GM20000 (cell line): ENCODE measurements at places on chromosomes 13 and 19.

DNA sequence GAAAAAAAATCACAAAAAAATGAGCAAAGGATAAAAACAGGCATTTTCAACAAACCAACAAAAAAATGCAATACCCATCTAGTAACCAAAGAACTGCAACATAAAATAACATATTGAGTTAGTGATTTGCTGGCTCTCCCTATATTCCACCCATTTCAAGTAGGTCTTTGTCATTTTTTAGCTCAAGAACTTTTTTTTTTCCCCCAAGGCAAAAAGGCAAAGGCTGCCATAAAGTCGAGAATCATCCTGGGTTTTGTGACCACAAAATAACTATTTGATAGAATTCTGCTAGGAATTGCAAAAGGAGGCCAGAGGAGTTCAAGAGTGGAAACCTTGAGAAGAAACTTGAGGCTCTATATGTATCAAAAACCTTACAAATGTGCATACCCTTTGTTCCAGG is 5.5 kb downstream of the SAFB2 start:
- DNase-seq: no peak

DNA sequence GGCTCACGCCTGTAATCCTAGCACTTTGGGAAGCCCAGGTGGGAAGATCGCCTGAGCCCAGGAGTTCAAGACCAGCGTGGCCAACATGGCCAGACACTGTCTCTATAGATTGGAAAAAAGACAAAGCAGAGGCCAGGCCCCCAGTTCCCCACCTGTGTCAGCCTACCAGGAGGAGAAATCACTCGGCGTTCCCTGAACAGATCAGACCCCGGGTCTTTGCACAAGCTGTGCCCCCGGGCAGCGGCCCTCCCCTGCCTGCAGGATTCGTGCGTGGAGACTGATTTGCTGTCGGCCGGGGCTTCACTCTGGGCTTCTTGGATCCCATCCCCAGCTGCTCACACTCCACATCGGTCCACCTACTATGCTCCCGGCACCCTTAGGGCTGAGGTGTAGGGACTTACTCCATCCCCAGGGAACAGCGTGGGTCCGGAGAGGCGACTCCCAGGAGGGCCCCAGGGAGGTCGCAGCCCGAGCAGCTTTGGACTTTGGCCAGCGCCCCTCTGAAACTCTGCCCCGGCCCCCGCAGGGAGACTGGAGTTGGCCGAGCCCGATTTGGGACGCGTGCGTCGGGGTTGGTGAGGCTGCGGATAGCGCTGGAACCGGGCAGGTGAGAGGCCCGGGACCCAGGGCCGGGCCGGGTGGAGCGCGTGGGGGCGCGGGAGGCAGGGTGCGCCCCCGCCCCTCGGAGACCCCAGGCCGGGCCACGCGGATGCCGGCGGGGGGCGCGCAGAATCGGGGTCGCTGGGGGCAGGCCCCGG is 515 bp upstream of the EFNA2 start:
- DNase-seq: peak; percentile 63

DNA sequence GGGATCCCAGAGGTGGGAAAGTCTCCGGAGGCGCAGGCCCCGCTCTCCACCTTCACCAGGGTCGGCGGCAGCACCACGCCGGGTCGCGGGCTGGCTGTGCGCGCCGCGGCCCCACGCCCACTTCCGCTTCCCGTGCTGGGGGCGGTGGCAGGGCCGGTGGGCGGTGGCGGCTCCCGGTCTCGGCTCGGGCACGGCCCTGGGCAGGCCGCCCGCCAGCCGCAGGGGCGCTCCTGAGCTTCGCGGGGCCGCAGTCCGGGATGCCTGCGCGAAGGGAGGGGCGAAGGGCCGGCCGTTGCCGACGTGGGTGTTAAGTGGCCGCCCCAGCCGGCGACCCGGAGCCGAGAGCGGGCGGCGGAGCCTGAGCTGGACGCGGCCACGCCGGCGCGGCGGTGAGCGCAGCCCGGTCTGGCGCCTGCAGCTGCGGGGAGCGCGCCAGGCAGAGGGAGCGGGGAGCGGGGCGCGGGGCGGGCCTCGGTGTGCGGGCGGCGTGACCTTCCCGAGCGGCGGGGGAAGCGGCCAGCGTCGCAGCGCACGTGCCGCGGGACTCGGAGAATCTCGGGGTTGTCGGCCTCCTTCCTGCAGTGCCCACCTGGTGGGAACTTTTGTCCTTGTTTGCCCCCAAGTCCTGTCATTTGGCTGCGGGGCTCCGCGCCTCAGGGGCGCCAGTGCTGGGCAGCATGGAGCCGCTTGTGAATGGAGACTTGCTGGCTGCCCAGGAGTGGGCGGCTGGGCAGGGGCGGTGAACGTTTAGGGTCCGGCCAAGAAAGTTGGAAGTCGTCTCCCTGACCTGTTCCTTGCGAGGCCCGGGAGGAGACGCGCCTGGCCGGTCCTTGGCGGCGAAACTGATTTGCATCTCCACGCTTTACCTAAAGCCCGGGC is at the start of gene SLC25A15:
TSS of gene SLC25A15 (plus strand) at position 337 of the 879 bp plus-strand sequence. CDS start 3,616 bp downstream, outside the sequence.
- peak; percentile 95 for DNase-seq

GRCh38 chr13:30043631-30043925 is 193.2 kb upstream of the UBL3 start:
- DNase-seq: no peak

GRCh38 chr13:27358420-27358819 is 66.0 kb upstream of the GTF3A start:
- DNase-seq: no peak

DNA sequence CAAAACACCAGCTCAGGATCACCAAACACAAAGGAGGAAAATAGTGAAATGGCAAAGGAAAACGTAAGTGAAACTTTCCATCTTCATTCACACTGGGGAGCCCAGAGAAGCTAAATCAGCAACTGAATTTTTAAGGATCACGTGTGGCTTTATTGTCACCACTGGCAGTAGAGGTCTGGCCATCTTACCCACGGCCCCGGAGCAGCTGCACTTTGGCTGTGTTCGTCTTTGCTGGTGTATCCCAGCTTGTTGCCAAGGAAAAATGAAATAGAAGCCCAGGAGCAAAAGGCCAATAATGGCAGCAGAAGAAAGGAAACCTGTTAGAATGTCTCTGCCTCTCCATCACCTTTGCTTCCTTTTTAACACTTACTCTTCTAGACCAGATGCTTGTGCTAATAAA is 274.7 kb downstream of the FOXO1 start:
- DNase-seq: no peak

DNA sequence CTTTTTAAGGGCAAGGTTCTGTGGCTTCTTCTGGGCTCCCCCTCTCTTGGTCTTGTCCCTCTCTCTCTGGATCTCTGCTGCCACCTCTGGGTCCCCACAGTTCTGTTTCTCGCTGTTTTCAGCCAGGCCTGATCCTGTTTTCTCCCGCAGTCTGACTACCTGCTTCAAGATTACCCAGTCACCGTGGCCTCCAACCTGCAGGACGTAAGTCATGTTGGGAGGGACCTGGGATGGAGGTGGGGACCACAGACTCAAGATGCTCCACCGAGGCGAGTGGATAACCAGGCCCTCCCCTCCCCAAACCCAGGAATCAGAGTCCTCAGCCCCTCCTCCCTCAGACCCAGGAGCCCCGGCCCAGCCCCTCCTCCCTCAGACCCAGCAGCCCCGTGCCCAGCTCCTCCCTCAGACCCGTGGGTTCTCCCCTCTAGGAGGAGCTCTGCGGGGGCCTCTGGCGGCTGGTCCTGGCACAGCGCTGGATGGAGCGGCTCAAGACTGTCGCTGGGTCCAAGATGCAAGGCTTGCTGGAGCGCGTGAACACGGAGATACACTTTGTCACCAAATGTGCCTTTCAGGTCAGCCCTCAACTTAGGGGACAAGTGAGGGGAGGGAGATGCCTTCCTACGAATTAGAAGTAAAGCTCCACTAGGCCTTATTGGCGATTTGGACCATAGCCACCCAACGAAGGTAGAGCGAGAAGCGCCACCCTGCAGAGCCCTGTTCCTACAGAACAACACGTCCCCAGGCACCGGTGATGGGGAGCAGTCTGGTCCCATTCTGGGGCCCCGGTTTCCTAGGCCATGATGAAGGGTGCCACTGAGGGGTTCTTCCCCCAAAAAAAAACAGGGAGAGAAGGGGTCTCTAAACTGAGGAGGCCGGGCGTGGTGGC is 2.2 kb downstream of the FLT3LG start:
- peak; percentile 62 for DNase-seq

DNA sequence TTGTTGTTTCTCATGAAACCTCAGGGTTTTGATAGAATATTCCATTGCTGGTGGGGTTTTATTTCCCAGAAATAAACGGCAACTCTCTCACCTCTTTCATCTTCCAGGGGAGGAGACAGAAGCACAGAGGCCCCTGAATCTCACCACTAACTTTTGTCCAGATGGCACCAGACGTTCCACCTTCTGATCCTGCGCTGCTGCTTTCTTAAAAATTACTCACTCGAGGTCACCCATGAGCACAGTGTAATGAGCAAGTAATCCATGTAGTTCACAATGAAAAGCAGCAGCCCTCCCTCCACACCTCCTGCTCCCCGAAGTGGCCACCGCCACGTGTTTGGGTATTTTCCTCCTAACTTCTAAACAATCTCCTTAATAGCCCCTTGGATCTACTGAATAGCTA is 51.3 kb downstream of the TEX29 start:
- no peak for DNase-seq

DNA sequence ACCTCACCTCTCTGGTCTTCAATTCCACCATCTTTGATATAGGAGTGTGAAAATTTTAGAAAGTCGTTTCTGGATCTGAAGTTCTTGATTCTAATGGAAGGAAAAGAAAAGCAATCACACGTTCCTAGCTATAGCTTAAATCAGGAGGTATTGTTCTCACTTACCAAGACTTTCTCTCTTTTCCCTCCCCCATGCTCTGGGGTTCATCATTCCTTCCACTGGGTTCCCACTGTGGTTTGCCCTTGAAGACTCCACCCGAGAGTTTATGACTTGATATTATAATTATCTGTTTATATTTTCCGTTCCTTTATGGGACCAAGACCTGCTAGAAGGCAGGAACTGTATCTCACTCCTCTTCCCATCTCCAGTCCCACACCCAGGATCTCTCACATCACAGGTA is 76.6 kb downstream of the AKAP11 start:
- DNase-seq: no peak

GRCh38 chr13:56356690-56357089 is 784.0 kb upstream of the PRR20A start:
- no peak for DNase-seq

DNA sequence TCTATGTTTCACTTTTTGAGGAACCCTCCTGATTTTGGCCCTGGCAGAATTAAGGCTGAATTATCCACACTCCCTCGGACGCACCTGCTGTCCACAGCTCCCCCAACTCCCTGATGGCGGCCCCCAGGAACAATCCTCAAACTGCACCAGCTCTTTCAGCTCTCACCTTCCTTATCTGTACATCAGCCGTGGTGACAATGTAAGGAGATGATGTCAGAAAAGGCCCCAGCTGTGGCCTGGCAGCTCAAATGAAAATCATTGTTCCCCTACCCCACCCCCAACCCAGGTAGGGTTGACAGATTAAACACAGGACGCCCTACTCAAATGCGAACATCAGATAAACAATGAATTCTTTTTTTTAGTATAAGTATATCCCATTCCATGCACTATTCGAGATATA is 35.0 kb upstream of the KLF2 start:
- no peak for DNase-seq

GRCh38 chr13:23463661-23464060 is 30.2 kb upstream of the SACS start:
- no peak for DNase-seq

DNA sequence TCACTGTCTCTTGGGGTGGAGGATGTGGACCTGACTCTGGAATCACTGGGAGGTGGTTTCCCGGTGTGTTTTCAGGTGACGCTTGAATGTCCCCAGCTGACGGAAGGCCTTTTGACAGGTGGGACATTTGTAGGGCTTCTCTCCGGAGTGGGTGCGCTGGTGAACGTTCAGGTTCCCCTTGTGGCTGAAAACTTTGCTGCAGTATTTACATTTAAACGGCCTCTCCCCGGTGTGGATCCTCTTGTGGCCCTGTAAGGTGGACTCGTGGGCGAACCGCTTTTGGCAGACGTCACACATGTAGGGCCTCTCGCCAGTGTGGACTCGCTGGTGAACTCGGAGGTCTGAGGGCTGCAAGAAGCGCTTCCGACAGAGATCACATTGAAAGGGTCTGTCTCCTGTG is 7.8 kb downstream of the ZSCAN5B start:
- DNase-seq: no peak

- no peak for DNase-seq
These were observed 535.2 kb upstream of the PCDH20 start for GRCh38 chr13:61950828-61951227.

- DNase-seq: no peak
These were observed 24.4 kb downstream of the COMMD6 start for GRCh38 chr13:75513271-75513670.

GRCh38 chr13:25899952-25900351 is 151.9 kb downstream of the SHISA2 start:
- DNase-seq: no peak
